Esophagus muscularis mucosa (tissue), 4 donors: ENCODE measurements at places on chromosomes 6 and 20.

DNA sequence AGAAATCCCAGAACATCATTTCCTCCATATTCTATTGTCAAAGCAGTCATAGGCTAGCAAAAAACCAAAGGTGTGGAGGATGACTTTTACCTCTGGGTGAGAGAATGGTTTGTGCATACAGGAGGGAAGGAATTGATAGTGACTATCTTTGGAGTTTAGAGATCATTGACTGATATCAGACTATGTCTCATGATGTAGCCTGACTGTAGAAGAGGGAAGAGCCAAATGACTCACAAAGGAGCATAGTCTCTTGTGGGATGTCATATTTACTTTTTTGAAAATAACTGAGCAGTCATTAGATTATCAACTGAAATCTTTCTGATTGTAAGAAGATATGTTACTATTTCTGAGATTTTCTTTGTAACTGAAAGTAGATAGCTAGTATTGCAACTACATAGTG, 158.5 kb downstream of the FLRT3 start:
- DNase-seq, result no peak

- DNase-seq, result peak; percentile 66
Measured at GRCh38 chr20:12252793-12253192, 335.1 kb downstream of the BTBD3 start.

DNA sequence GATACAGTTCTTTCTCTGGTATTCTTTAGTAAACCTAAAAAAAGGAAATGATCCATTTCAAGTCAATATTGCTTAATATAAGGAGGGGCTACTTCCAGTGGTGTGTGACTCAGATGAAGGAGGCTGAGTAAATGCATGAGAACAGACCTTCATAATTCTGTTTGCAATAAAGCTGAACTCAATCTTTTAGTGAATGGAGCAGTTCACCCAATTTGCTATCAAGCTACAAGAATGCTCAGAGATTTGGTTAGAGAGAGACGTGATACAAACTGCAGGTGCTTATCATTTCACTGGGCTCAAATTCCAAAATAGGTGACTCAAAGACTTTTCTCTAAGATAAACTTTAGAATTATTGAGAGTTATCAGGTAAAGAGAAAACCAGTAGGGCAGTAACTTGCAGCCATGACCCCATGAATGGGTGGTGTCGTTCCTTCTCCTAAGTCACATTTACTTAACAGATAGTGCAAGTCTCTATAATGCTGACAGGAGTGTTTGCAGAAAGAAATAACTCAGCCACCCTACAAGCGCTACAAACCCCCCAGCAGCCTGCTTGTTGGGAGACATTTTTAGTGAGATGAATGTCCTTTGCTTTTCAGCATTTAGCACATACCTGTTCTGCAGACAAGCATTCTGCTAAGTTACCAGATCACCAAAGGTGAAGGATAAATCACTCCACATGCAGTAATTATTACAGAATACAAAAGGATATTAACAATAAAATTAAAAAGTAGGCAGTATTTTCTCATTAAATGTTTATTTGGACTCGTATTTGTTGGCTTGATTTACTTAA, 16.4 kb upstream of the BLOC1S5 start:
- no peak for DNase-seq

GRCh38 chr6:168725802-168726201, 284.8 kb downstream of the SMOC2 start:
- DNase-seq, result peak; percentile 62

GRCh38 chr6:372336-372911, 19.1 kb upstream of the IRF4 start:
- no peak for DNase-seq

GRCh38 chr6:164898412-164898811, 411.0 kb downstream of the C6orf118 start:
- no peak for DNase-seq

DNA sequence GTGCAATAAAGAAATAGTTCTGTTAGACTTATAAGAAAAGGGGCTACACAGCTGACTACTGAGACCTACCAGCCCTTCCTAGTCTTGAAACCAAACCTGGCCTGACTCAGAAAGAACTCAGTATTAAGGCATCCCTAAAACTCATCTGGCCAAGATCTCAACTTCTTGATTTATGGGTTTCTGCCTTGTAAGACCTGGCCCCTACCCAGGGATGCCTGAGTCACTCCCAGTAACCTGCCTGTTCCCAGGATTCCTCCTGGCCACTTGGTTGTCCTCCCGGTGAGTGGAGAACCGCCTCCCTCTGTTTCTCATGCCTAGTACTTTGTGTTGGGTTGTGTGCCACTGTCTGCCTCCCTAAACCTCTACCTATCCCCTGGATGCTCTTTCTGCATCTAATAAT, 189.4 kb upstream of the PREP start:
- no peak for DNase-seq

GRCh38 chr6:78599526-78599925, 267.8 kb upstream of the IRAK1BP1 start:
- no peak for DNase-seq

DNA sequence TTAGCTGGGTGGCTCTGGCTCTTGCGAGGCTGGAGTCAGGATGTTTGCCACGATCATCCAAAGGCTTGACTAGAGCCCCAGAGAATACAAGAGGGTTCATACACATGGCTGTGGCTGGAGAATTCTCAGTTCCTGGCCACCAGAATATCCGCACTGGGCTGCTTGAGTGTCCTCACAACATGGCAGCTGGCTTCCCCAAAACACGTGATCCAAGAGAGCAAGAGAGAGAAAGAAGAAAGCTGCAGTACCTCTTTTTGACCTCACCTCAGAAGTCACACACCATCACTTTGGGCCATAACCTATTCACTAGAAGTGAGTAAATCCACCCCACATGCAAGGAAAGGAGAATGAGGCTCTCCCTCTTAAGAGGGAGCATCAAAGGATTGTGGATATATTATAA, 21.5 kb upstream of the BPIFB1 start:
- no peak for DNase-seq

DNA sequence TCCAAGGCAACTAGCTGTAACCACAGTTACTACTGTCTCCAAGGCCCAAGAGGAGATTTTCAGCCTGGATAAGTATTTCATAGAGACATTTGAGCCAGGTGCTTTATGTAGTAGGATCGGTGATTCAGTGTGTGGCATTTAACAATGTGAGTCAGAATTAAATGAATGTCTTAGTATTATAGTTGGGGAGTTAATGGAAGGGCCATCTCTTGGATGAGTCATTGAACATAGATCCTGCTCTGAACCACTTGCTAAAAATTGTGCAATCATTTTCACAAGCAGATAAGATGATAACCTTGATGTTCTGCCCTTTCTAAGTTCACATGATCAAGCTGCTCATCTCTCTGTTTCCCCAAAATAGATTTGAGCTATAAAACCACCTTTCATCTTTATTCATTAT, 668.9 kb upstream of the CITED2 start:
- no peak for DNase-seq

DNA sequence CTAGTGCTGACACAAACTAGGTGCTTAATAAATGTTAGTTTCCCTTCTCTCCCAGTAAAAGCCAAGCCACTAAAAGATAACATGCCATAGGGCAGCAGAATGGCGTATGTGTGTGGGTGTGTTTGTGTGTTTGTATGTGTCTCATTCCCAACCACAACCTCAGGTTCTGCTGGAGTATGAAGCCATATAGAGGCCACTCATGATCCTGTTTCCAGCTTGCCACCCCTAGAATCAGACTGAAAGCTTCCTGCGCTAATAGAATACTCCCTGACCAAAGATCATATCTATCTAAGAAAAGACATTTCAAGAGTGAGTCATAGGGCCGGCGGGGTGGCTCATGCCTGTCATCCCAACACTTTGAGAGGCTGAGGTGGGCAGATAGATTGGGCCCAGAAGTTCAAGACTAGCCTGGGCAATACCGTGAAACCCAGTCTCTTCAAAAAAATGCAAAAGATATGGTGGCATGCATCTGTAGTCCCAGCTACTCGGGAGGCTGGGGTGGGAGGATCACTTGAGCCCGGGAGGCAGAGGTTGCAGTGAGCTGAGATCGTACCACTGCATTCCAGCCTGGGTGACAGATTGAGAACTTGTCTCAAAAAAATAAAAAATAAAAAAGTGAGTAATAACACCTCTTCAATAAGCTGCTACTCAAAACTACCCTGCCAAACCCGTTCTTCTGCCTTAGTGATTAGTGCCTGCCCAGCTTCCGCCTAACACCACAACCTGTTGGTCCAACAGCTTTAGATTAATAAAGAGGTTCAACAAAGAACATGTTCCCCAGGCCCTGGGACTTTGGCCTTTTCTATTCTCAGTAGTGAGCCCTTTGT, 11.8 kb upstream of the SNRPC start:
- DNase-seq, result no peak

- DNase-seq, result no peak
Measured at GRCh38 chr6:113857556-113858479, 673 bp downstream of the MARCKS start.

DNA sequence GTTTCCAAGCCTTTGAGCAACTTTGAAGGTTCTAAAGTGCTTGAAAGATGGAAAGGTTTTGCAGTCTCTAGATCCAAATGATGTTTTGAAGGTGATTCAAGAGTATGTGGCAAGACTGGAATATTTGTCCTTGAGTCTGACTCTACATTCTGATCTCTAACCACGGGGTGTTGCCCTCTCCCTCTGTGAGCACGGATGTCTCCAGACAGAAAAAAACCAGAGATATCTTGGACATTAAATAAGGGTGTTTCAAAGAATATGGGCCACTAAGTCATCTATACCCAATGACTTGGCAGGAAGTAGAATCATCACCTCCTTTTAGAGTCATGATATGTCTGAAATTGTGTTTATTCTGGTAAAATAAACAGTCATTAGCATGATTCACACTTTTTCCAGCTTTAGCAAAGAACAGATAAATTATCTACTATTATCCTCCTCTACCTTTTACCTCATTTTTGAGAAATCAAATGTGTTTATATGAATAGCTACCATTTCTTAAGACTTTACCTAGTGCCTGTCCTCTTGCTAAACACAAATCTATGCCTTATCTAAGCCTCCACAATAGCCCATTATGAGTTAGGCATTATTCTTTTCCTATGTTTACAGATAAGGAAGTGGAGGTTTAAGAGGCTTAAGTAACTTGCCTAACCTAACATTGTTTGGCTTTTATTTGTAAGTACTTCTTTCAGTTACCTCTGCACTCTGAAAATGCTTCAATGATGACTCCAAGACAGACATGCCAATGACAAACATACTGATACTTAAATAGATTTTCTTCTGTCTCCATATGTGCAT, 384.4 kb downstream of the BMP2 start:
- DNase-seq, result no peak

GRCh38 chr20:63911176-63911575, 16.2 kb downstream of the DNAJC5 start:
- no peak for DNase-seq

DNA sequence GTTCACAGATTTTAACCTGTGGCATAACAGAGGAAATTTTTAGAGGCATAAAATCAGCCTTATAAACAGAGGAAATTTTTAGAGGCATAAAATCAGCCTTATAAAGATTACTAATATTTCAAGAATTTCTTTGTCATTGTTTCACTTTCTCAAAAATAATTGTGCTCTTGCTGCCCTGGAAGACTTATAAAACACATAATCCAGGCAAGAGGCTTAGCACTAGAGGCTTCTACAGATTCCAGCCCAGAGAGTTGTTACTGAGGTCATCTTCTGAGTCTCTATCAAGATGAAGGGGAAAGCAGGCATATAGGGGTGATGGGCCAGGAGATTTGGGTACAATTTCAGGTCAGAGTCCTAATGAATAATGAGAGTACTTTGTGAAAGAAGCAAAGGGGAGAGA, 85.7 kb downstream of the RFPL4B start:
- DNase-seq, result no peak

GRCh38 chr20:10171864-10172751, 46.5 kb upstream of the SNAP25 start:
- DNase-seq, result no peak

- peak; percentile 53 for DNase-seq
Measured at GRCh38 chr6:136510299-136510698, 39.9 kb downstream of the MAP7 start.

DNA sequence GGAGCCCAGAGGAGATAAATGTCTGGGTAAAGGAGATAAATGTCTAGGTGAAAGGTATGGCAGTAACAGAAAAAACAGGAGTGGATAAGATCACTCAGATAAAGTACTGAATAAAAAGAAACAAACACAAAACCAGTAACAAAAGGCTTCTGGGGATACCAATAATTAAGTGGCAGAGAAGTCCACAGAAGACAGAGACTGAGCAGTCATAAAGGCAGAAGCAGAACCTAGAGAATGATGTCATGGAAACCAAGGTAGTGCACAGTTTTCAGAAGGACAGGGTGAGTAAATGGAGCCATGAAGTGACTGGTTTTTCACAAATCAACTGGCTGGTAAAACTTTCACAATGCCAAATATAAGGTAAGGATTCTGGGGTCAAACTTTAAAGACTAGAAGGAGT, 80.9 kb upstream of the PLN start:
- no peak for DNase-seq

DNA sequence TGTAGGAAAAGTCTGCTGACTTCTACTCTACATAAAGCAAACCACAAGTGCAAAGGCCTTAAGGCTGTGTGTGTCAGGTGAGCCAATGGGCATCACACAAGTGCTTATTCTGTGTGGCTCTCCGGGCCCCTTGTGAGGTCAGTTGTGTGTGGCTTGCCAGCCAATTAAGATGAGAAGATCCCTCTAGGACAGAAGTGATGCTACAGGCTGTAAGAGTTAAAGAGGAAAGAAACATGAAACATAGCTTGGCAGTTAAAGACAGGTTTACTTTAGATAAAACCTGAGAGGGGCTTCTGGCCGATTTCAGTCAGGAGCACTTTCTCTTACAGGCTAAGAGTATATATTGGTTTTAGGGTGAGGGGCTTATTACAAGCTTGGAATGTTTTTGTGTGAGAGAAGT, 242.4 kb downstream of the NFATC2 start:
- DNase-seq, result no peak

- no peak for DNase-seq
Measured at GRCh38 chr20:61727761-61728160, 337.9 kb downstream of the TAF4 start.

DNA sequence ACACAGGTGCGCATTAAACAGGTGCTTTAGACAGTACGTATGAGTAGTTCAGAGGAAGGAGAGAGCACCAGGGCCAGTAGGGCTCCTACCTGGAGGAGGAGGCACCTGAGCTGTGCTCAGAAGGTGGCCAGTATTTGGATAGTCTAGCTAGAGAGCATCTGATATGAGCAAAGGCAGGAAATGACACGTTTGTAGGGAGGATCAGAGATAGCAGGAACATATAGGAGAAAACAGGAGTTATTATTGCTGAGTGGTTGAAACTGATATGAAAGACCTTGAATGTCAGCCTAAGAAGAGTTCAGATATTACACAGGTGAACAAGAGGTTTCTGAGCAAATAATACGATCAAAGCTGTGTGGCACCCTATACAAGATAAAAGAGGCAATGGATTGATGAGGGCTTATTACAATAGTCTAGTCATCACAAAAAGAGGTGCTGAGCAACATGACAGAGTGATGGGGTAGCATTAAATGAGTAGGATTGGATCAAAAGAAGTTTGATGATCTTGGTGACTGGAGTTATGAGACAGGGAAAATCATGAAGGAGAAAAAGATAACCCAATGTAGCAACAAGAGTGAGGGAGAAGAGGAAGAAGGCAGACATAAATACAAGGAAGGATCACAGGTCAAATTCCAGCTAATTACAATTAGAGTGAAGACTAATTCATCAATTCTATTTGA, 69.8 kb upstream of the HIVEP1 start:
- DNase-seq, result no peak
